ENCODE measurements at places on chromosomes 11 and 22.

- DNase-seq, result no peak
These were observed 119.2 kb downstream of the DSCAML1 start for GRCh38 chr11:117677729-117678310.

- DNase-seq, result no peak
These were observed 17.5 kb upstream of the TSPAN18 start for GRCh38 chr11:44709281-44709562.

GRCh38 chr11:62390237-62390636, 28.6 kb upstream of the SCGB1A1 start:
- no peak for DNase-seq

GRCh38 chr11:111837366-111837891, 34.0 kb downstream of the ALG9 start:
- no peak for DNase-seq

GRCh38 chr11:117378976-117379865, 51.6 kb downstream of the CEP164 start:
- DNase-seq, result no peak

- no peak for DNase-seq
These were observed 16.0 kb downstream of the RBM7 start for GRCh38 chr11:114416441-114416961.

DNA sequence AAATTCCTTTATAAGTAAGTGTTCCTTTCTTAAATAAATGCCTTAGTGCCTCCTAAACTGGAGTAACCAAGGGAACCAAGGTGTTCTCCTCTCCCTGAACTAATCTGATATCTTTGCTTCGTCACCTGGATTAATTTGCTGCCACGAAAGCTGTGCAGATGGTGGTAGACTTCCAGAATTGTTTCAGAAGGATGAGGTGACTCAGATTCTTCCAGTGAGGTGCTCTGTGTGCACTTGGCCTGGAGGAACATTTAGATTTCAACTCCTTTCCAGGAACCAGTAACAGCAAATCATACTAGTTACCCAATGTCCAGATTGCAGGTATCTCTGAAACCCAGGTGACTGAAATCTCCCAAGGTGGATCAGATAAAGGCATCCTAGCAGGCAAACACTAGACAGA, 181.9 kb downstream of the FAT3 start:
- no peak for DNase-seq

- no peak for DNase-seq
These were observed 460.9 kb upstream of the LRRC4C start for GRCh38 chr11:41920374-41920773.

DNA sequence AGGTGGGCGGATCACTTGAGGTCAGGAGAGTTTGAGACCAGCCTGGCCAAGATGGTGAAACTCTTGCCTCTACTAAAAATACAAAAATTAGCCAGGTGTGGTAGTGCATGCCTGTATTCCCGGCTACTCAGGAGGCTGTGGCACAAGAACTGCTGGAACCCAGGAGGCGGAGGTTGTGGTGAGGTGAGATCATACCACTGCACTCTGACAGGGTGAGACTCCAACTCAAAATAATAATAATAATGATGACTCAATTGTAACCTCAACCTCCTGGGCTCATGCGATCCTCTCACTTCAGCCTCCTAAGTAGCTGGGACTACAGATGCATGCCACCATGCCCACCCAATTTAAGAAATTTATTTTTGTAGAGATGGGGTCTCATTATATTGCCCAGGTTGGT, 15.6 kb upstream of the CHRNA10 start:
- no peak for DNase-seq

- DNase-seq, result no peak
These were observed 89.1 kb upstream of the RTL6 start for GRCh38 chr22:44586999-44587736.

DNA sequence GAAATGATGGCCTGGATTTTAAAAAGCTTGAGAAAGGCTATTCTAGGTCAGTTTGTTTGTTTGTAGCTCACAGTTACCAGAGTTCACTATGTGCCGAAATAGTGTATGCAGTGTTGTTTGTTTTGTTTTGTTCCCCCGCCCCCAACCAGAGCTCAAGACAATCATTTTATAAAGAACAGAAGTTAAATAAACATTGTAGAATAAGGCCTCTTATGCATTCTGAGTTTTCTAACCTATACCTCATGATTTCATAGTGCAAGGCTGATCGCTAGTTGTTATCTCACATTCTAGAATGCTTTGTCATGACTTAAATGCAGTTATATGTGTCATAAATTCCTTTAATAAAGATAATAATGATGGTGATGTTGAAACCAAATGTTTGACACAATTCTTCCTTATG, 7.8 kb downstream of the KCNA4 start:
- DNase-seq, result no peak

DNA sequence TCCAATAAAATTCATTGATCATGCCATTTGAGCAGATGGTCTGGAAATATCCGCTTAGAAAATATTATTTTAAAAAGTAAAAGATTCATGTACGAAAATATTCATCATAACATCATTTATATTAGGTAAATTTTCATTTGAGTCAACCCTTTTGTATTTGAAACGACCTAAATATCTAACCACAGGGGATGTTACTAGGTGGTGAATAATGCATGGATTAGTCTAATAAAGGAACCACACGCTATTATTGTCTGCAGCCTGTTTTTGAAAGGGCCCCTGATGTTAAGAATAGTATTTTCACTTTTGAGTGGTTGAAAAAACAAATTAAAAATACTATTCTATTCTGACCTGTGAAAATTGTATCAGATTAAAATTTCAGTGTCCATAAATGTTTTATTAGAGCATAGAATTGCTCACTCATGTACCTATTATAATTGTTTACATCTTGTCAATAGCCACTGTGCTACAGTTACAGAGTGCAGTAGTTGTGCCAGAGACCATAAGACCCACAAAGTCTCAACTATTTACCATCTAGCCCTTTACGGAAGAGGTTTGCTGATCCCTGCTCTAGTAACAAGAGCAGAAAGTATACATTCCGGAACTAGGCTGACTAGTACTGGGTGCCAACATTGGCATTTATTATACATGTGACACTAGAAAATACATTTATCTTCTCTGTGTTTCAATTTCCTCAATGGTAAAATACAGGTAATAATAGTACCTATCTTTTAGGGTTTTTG, 176.1 kb downstream of the LRRC4C start:
- DNase-seq, result no peak

- peak; percentile 47 for DNase-seq
These were observed 1.4 kb downstream of the ARHGAP20 start for GRCh38 chr11:110710628-110711381.

DNA sequence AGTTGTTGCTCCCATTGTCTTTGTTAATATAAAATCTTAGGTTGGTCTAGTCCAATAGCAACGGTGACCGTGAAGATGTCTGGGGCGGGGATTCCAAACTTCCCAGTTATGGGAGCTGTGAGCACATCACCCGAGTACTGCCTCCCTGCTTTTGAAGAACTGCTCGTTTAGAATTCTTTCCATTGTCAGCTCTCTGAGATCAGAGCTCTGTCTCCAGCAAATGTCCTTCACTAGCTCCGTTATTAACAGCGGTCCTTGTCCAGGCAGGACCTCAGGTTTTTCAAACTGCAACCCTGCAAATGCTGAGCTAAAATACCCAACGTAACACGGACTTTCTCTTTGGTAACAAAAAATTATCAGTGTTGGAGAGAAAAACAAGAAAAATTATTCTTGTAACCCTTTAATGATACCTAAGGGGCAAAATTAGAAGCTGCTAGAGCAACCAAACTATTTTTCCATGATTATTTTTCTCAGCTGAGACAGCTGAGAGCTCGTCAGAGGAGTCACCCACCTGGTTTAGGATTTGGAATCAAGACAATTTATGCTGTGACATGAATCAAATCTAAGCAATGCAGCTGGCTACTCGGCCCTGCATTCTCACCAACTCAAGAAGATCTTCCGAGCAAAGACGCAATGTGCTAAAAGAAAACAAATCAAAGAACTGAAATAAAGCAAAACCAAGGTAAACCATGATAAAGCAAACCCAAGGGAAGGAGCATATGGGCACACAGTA, 15.1 kb upstream of the EFCAB6 start:
- DNase-seq, result no peak

DNA sequence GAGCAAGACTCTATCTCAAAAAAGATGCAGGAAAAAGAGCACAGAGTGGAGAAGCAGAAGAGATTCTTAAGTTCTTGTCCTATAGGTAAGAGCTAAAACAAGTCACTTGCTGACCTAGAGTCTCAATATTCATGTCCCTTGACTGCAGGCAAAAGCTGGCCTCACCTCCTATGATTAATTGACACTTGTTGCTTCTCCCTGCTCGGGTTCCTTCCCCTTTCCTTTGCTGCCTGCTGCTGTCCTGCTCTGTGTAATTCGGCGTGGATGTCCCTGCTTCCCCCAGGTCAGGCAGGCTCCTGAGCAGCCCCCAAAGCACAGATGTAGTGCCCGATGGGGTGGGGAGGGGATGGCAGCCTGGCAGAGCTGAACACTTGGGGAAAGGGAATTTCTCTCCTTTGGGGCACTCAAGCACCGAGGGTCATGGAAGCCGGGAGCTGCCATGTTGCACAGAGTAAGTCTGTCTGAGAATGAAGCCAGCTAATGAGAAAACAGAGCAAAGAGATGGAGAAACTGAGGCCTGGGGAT, 60.8 kb upstream of the NUP50 start:
- DNase-seq, result no peak

DNA sequence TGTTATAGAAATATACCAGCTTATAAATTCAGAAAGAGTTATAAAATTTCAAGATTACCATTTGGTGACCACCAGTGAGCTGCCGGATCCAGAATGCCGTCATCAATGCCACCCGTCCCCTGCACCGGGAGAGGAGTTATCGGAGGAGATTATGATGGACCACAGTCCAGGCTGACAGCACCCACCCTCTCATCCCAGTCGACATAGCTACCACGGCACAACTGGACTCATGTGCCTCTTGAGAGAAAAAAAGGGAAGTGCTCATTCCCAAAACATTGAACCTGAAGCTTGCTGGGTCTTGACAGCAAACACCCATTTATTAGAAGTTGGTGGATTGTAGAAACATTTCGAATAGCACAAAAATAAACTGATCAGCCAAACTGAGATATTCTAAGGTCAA, 1331.5 kb downstream of the TBC1D22A start:
- no peak for DNase-seq

DNA sequence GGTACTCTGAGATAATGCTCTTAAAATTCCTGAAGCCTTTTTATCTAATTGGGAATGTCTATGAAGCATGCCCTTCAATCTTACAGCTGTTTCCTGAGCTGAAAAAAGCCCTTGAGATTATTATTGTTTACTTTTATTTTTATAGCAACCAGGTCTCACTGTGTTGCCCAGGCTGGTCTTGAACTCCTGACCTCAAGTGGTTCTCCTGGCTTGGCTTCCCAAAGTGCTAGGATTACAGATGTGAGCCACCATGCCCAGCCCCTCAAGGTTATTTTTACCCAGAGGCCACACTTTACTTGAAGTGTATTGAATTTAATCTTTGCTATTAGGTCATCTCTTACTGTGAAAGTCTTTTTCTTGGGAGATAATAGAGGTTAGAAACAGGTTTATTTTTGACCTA, 7.0 kb upstream of the SWAP70 start:
- no peak for DNase-seq

DNA sequence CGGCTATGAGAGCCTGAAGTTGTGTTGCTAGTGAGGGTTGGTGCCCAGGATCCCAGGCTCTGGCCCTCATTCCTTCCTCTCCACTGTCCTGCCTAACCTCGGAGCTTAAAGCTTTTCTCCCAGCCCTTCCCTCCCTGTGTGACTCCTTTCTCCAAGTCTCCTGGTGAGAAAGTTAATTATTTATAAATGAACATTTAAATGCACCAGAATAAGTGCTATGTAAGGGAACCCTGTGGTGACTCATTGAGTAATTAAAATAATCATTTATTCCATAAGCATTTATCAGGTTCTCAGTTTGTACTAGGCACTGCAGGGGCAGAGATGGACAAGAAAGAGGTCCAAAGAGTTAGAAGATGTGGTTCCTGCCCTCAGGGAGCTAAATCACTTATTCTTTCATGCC, 89.1 kb upstream of the ISX start:
- no peak for DNase-seq

DNA sequence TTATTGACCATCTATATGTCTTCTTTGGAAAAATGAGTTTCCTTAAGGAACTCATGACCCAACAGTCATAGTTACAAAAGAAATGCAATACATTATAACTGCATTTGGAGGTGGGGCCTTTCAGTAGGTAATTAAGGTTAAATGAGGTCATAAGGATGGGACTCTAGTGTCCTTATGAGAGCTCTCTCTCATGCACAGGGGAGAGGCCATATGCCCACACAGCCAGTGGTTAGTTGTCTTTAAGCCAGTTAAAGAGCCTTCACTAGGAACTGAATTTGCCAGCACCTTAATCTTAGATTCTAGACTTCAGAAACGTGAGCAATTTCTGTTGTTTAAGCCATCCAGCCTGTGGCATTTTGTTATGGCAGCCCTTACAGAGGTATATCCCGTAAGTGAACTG, 27.3 kb downstream of the INTS4 start:
- DNase-seq, result no peak

GRCh38 chr11:125384825-125385224, 111.2 kb downstream of the FEZ1 start:
- no peak for DNase-seq

DNA sequence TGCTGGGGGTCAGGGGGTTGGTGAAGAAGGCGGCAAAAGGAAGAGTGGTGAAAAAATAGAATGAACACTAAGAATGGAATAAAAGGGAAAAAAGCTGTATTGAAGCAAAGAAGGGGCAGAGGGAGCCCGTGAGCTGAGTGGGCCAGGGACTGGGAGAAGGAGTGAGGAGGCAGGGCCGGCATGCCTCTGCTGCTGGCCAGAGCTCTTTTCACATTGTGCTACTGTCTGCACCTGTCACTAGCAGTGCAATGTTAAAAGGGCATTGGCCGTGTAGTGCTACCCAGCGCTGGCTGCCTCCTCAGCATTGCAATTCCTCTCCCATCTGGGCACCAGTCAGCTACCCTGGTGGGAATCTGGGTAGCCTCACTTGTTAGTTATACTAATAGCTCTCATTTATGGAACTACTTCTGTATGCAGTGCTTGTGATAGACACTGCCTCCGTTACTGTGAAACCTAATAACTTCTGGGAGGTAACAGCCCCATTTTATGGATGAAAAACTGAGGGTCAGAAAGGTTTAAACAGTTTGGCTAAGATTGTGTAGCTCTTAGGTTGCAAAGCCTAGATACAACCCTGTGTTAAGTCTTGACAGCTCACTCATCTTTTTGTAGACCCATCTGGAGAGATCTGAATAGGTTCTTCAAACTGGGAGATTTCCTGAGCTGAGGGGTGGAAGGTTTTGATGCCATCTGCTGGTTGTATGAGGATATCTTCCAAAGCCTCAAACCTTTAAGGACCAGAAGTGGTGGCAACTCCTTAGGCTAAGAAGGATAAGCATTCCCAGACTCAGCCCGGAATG, 8.5 kb downstream of the YPEL4 start:
- DNase-seq, result no peak

DNA sequence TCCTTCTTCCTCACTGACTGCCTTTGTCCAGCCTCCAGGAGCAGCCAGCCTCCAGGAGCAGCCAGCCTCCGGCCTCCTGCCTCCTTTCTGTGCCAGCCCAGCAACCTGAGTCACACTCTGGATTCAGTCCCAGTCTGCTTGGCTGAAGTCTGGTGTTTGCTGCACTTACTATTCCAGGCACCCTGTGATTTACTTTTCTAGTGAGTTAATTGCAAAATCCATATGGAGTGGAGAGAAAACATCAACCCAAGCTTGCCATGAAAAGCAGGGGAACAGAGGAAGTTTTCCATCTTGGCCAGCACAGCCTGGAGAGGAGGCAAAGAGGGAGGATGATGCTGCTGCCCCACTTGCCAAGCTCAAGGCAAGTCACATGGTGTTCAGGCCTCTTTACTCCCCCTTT, 400.5 kb downstream of the TENM4 start:
- DNase-seq, result no peak
